RCC 7860 (cell line): ENCODE measurements at places on chromosomes 7 and 10.

GRCh38 chr10:97174941-97175340, 10.8 kb downstream of the SLIT1 start:
- no peak for DNase-seq

DNA sequence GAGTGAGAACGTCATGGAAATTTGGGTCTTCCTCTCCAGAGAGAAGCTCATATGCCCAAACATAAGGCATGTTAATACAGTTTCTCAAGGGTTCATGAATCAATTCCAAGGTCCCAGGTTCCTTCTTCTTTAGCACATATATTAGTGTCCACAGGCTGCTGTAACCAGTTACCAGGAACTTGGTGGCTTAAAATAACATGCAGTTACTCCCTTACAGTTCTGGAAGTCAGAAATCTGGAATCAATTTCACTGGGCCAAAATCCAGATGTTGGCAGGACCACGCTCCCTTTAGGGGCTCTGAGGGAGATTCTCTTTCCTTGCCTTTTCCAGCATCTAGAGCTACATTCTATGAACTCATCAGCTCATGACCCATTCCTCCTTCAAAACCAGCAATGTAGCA, 64.8 kb downstream of the MRC1 start:
- no peak for DNase-seq

- DNase-seq: no peak
Measured at GRCh38 chr7:2758673-2759616, 70.9 kb downstream of the AMZ1 start.

GRCh38 chr7:248732-249435, 41.1 kb upstream of the FOXL3 start:
- DNase-seq: no peak

- DNase-seq: no peak
Measured at GRCh38 chr7:150365673-150366398, 2.8 kb upstream of the REPIN1 start.

- no peak for DNase-seq
Measured at GRCh38 chr10:59206204-59206720, 29.8 kb downstream of the PHYHIPL start.

GRCh38 chr7:13751766-13752165, 237.7 kb downstream of the ETV1 start:
- DNase-seq: no peak

- no peak for DNase-seq
Measured at GRCh38 chr7:25967278-25968204, 184.5 kb upstream of the NFE2L3 start.

DNA sequence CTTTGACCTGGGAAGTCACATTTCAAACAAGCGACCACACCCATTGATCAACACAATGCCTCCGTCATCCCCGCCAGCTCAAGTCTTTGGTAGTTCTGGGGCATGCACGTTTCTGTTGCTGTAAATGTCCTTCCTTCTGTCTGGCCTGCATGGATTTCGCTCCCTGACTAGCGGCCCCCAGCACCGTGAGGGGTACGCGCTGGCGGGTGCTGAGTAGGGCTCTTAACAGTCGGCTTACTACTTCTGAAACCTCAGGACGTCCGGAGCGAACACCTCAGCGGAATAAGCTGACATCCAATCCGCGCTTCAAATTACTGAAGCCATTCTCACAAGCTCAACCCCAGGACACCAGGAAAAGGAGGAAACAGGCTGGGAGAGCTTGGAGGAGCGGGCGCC, 505 bp downstream of the NUDCD3 start:
- no peak for DNase-seq

- no peak for DNase-seq
Measured at GRCh38 chr10:1126461-1126860, 70.3 kb downstream of the WDR37 start.

DNA sequence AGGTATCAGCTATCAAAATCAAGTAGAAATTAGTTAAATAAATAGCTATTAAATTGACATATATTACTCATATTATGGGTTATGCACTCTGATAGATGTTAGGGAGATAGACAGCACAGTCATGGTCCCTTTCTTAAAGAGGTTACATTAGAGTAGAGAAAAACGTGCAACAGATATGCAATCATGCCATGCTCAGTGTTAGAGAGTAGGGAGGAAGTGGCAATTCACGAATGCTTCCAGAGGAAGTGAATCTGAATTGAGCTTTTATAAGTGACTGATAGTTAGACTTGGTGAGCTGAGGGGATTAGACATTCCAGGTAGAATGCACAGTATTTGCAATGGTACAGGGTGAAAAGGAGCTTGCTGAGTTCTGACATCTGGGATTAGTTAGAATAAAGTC, 349.8 kb downstream of the NXPH1 start:
- no peak for DNase-seq

DNA sequence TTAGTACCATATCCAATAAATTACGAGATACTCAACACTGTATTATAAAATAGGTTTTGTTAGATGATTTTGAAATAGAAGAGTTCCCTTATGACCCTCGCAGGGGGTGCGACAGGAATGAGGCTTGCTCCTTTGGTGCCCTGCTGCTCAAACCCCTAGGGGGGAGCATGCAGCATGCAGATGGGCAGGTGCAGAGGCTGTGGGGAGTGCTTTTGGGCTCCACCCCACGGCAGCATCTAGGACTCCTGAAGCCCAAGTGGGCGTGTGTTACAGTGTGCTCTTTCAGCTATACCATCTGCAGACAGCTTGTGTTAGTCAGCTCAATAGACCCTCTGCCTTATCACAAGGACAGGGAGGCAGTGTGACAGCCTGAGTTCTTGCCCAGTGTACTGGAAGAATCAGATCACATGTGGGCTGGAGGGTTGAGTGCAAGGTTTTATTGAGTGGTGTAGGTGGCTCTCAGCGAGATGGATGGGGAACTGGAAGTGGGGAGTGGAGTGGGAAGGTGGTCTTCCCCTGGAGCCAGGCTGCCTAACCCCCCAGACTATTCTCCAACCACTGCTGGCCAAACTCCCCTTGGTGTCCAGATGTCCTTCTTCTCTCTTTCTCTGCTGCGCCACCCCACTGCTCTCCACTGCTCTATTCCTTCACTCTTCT, 3.1 kb upstream of the MRC1 start:
- no peak for DNase-seq

DNA sequence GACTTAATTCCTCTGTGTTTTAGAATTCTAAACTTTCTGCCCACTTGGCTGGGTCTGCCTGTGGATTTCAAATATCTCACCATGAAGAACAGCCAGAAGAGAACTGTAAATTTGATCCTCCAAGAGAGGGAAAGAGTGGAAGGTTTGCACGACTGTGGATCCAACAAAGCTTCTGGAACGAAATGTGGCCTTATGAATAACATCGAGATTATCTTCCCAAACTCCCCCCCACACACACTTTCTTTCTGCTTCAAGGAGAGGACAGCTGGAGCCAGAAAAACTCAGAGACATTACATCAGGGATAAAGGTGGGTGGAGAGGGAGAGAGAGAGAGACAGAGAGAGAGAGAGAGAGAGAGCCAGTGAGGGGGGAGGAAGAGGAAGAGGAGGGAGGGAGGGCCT, 570.1 kb upstream of the MGMT start:
- no peak for DNase-seq

DNA sequence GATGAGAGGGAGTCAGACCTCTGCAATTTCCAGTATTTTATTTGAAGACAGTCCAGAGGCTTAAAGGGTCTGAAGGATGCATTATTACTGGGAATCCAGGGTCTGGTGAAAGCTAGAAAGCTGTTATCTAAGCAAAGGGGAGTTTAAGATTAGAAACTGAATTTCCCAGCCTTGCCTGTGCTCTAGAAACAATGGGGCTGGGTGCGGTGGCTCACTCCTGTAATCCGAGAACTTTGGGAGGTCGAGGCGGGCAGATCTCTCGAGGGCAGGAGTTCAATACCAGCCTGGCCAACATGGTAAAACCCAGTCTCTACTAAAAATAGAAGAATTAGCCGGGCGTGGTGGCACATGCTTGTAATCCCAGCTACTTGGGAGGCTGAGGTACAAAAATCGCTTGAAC, 71.5 kb upstream of the ANLN start:
- DNase-seq: no peak

GRCh38 chr7:43492896-43493295, 90.0 kb upstream of the STK17A start:
- peak; percentile 39 for DNase-seq

DNA sequence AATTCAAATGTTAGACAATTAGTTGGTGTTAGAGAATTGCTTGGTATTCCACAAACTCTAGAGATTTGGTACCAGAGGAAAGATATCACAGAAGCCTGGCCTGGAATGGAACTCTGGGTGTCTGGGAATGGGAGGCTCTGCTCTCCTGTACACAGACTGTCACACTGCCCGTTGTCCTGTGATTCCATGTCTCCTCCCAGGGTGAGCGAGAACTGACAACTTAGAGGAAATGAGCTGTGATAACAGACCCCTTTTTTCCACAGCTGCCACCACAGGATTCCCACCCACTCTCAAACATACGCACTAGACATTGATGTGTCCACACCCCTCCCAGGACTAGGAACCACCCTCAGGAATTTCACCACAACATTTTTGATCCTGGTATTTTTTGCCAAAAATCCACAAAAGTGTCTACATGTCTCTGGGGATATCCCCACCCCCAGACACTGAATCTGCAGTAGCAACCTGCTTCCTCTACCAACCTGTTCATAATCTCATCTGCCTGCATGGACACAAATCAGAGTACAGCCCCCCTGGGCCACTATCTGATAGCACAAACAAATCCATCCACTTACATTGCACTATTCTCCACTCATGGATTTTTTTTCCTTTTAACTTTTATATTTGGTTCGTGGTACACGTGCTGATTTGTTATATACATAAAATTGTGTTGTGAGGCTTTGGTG, 4.7 kb downstream of the ZNF273 start:
- no peak for DNase-seq

DNA sequence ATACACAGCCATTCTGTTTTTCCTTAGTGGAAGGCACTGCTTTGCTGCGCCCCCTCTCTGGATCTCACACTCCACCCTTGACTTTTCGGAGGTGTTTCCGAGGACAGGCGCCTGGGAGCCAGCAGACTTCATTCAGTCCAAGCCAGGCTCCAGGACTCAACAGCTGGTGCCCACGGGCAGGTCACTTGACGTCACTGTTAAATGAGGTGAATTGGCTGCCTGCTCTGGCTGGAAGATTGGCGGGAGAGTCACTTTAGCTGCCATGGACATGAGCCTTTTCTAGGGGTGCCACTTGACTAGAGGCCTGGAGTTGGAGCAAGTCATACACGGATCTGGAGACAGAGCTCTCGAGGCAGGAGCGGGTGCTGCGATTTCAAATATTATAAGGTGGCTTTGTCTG, 3.2 kb downstream of the HTRA1 start:
- no peak for DNase-seq

DNA sequence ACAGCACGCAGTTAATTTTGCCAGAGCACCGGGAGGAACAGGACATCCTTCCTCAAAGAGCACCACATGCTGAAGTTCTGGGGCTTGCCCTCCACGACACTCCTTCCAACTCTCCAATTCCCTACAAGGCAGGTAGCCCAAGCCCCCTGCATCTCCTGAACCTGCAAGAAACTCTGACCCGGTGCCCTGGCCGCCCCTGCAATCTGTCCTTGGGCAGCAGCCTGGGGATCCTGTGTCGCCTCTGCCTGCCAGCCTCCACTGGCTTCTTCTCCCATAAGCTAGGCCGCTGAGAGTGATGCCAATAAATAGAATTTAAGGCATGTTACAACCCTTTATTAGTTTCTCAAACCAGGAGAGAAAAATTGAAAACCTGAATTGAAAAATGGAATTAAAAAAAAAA, 182.8 kb downstream of the ELMO1 start:
- no peak for DNase-seq

DNA sequence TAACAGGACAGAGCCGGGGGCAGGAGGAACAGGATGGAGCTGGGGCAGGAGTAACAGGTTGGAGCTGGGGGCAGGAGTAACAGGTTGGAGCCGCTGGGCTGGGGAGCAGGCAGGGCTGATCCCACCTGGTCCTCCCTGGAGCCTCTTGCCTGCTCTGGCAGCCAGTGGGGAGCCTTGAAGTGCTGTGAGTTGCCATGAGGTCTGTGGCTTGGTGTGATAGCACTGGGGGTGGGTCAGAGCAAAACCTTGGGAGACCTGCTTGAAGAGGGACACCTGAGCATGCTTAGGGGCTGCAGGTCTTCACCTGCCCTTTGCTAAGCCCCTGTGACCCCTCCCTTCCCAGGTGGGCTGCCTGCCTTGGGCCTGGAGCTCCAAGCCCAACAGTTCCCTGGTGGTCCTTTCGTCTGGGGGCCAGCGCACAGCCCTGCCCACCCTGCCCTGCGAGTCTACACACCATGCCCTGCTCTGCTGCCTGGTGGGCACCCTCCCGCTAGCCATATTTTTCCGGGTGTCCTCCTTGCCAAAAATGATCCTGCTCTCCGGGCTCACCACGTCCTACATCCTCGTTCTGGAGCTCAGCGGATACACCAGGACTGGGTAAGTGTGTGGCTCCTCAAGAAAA, 111.6 kb downstream of the ADCY1 start:
- no peak for DNase-seq

GRCh38 chr7:156156734-156157408, 344.6 kb upstream of the SHH start:
- peak; percentile 32 for DNase-seq

- DNase-seq: no peak
Measured at GRCh38 chr10:128912568-128913311, 554.3 kb upstream of the MGMT start.

DNA sequence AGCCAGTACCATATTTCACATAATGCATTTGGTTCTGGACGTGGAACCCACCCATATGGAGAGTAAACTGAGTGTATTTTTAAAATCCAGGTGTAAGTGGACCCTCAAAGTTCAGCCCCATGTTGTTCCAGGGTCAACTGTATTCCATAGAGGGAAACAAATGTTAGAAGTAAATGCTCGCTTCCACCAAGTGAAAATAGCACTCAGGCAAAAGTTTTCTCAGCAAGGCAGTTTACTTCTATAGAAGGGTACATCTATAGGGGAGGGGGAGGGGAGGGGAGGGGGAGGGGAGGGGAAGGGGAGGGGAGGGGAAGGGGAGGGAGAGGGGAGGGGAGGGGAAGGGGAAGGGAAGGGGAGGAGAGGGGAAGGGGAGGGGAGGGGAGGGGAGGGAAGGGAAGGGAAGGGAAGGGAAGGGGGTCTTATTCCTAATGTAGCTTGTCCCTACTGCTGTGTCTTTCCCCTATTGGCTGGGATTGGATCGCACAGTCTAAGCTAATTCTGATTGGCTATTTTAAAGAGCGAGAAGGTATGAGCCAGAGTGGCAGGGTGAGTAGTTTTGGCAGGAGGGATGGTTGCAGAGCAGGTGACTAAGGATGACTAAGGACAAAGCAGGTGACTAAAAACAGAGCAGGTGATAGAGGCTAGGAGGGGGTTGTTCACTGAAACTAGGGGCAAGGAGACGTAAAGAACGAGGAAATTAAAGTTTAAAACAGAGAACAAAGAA, 29.1 kb downstream of the GARIN1A start:
- no peak for DNase-seq

DNA sequence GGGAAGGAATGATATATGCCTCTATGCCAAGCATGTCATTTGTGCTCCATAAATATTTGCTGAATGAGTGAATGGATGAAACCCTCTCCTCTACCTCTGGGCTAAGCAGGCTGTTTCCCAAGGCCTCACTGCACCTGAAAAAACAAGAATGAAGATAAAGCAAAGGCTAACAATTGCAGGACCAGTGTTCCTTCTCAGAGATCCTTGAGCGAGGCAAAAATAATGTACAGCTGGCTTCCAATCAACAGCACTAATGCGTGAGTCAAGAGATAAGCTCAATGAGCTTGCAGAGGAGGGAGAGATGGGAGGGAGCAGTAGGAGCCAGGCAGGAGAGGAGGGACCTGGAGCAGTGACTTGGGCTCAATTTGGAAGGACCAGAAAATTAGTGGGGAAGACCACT, 144.5 kb upstream of the NFE2L3 start:
- no peak for DNase-seq

GRCh38 chr10:132282667-132283603, 24.8 kb downstream of the STK32C start:
- DNase-seq: no peak
